ENCODE measurements at places on chromosomes 1 and 21. TPM values are rescaled to one million over a fixed set of nuclear protein-coding genes. Genes with fewer than 3 reads are reported as not detected.

- no peak for DNase-seq
Observed at GRCh38 chr1:45393718-45394302, 53.6 kb upstream of the MUTYH start.

- no peak for DNase-seq
Observed at GRCh38 chr21:16579538-16579937, 849.8 kb downstream of the USP25 start.

DNA sequence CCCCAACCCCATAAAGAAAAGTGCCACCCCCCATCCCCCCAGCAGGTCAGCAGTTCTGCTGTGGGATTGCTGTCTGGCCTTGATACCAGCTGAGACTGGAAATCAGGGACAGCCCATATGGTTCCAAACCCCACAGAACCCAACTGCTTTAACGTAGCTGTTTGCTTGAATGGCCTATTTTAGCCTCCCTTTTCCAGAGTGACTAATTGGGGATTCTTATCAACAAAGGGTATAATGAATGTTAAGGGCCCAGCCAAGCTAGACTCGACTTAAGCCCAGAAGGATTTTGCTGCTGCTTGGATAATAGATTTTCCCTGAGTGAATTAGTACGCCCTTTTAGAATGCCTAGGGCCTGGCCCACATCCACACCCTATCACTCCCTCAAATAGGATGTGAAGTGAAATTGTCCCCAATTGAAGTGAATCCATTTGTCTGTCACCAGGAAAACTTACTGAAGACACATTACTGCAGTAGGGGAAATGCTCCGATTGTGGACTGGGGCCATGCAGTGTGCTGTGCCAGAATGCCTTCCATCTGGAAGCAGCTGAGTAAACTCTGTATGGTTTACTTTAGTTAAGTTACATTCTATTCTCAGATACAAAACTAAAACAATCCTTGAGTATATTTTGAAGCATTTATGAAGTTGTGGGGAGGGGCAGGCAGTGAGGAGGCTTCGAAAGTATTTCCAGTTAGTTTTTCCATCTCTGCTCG is 156.9 kb downstream of the DHRS3 start:
- DNase-seq = no peak

DNA sequence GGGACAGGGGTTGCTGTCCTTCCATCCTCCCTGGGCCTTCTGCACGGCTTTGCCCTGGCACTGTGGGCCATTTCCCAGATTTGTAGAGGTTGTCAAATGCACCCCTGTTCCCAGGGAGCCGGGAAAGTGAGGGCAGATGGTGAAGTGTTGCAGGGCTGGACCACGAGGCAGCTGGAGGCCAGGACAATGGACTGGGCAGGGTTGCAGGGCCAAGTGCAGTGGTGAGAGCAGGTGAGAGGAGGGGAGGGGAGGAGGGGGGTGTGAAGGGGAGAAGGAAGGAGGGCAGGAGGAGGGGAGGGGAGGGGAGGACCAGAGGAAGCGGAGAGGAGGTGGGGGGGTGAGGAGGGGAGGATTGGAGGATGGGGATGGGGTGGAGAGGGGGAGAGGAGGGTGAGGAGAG is 443.9 kb downstream of the CAMTA1 start:
- no peak for DNase-seq

DNA sequence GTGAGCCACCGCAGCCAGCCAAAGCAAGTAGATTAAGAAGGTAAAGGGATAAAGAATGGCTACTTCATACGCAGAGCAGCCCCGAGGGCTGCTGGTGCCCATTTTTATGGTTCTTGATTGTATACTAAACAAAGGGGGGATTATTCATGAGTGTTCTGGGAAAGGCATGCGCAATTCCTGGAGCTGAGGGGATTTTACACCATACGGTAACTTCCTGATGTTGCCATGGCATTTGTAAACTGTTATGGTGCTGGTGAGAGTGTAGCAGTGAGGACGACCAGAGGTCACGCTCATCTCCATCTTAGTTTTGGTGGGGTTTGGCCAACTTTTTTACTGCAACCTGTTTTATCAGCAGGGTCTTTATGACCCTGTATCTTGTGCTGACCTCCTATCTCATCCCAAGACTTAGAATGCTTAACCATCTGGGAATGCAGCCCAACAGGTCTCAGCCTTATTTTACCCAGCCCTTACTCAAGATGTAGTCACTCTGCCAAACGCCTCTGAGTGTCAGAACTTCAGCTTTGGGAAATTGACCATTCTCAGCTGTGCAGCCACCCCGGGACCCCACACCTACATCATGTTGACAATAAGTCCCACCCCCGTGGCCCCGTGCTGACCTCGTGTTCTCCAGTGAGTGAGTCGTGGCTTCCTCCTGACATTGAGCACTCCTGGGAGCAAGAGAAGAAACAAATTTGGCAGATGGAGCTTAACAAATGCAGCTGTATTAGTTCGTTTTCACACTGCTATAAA is 149.4 kb upstream of the COL6A1 start:
- no peak for DNase-seq

GRCh38 chr1:16925635-16926490 is 4.1 kb downstream of the CROCC start:
- DNase-seq = no peak

DNA sequence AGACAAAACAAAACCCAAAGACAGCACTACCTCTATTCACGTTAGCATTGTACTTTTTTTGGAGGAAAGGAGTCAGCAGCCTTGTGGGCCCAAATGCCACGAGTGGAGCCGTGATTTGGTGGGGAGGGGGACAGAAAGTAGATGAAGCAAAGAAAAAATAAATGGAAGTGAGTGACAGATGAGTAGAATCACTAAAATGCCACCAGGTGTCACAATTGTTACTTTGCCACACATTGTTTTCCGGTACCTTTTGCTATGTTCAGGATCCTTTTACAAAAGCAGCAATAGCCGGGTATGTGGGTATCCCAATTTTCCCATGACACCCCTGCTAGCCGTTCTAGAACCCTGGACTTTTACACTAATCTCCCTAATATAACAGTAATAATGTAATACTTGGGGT is 85.0 kb upstream of the AK4 start:
- no peak for DNase-seq

DNA sequence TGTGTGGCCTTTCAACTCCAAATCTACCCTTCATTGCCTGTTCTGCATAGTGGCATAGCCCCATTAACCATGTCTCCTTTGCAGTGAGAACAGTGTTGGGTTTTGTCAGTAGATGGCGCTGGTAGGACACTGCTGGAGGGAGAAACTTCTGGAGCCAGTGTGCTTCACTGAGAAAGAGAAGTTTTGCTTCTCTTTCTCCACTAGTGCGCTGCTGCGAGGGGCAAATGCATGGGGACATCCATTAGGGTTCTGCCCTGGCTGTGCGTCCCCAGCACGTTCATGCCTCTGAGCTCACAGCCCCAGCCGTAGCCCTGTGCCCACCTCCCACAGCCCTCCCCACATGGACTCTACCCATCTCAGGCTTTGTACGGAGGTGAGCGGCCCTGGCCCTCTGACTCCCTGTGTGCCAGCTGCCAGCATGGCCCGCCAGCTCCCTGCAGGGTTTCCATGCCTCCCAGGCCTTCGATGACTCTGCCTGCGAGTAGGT is 53.1 kb downstream of the RIMS3 start:
- DNase-seq = peak; percentile 54

DNA sequence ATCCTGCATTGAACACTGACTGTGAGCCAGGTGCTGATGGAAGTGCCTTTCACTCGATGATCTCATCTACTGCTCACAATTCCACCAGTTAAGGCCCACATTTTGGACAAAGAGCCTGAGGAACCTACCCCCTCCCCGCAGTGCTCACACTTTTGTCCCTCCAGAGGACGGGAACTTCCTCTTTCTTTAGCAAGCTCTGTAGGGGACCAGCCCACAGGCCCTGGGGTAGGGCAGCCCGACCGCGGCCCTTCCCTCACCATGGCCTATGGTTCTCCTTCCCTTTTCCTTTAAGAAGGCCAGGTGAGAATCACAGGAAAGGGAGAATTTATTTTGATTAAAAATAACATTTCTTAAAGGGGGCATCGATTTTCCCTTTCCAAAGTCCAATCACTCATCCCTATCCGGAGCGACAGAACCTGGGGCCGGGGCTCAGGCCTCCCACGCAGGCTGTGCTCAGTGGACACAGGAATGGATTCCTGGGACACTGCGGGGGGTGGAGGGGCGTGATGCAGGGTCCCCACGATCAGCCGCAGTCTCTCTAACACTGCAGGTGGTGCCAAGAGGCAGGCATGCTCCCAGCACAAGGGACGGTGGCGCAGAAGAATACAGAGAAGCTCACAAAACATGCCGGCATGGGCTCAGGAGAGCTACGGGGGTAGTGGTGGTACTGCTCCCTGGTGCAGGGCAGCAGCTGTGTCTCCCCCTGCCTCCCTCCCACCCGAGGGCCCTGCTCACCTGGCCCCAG is 8.9 kb upstream of the KCNE1 start:
- no peak for DNase-seq

ERO1B gene
- total RNA-seq = 4.8 TPM

KRTAP12-2 gene
- under 0.01 TPM for total RNA-seq

LIPI gene
- total RNA-seq = not detected

OLIG2 gene
- total RNA-seq = under 0.01 TPM

ANP32E gene
- 4.8 TPM for total RNA-seq

RER1 gene
- total RNA-seq = 31.8 TPM
